ENCODE measurements at places on chromosomes 4 and X.

- DNase-seq: no peak
Measured at GRCh38 chr4:10579648-10580047, 104.9 kb downstream of the CLNK start.

GRCh38 chrX:55201930-55202579 lies 18.1 kb upstream of the PAGE5 start:
- DNase-seq: no peak

DNA sequence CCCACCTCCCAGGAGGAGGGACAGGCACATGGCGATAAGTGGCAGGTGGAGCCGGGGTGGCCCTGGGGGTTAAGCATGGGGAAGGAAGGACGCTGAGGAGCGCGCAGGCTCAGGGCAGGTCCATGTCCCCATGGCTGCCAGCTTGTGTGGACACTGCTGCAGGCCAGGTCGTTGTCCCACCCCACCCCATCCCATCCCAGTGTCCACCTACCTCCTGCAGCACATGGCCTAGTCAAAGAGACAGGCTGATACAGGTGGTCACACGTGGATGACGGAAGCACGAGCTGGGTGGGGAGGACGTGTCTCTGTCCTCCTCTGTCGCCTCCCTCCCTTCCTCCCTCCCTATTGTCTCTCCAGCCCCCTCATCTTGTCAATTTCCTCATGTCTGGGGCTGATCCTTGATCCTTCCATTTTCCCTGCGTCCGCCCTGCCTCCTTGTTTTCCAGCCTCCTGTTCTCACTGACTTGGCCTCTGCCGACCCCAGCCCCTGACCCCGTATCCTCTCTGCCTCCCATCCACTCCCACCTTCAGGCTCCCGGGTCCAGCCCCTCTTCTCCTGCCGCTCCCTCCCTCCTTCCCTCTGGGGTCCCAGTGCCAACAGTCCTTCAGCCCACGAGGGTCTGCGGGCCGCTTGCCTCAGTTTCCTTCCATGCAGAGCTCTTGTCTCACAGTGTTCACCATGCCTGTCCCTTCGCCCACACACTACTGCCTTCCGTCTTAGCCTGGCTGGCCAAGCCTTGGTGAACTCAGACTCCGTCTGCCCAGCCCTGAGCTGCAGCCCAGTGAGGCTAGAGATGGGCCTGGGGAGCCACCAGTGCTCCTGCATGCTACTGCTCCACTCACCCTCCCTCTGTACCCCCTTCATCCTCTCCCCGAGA lies 15.5 kb upstream of the ADD1 start:
- DNase-seq: no peak

- DNase-seq: no peak
Measured at GRCh38 chrX:108642273-108642628, 94.1 kb downstream of the IRS4 start.

- no peak for DNase-seq
Measured at GRCh38 chrX:153306527-153307115, 14.9 kb downstream of the PNMA6F start.

DNA sequence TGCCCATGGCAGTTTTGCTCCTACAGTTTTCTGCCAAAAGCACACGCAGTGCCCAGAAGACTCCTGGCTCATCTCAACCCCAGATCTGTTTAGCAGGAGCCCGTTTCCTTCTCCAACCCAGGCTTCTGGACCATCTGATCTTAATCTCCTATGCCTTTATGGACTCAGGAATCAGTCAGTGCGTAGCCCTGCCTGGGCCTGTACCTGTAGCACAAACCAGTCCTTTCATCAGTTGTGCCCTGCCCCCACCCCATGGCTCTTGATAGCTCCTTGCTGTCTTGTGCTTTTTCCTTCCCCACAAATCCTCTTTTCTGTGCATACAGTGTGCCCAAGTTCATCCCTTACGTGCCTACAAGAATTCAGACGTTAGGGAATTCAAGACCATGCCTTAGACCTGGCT lies 1.5 kb downstream of the ZNF718 start:
- no peak for DNase-seq

DNA sequence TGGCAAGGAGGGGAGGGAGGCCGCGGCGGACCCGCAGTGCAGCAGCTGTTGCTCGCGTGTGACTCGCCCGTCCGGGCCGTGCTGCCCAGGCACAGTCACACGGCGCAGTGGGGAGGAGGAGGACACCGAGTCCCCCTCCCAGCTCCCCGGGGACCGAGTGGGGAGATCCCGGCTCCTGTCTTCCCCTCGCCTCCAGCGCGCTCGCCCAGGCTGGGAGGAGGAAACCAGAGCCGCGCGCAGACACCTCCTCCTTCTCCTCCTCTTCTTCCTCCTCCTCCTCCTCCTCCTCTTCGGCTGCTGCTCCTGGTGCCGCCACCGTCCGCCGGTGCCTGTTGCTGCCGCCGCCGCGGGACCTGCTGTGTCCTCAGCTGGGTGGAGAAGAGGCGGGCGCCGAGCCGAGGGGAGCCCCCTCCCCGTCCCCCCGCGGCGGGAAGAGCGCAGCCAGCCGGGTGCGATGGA lies at the start of gene TBC1D1:
Gene TBC1D1 (plus strand): TSS at position 284 of the 459 bp plus-strand sequence. CDS start 11,012 bp downstream, outside the sequence.
- DNase-seq: peak; percentile 27

DNA sequence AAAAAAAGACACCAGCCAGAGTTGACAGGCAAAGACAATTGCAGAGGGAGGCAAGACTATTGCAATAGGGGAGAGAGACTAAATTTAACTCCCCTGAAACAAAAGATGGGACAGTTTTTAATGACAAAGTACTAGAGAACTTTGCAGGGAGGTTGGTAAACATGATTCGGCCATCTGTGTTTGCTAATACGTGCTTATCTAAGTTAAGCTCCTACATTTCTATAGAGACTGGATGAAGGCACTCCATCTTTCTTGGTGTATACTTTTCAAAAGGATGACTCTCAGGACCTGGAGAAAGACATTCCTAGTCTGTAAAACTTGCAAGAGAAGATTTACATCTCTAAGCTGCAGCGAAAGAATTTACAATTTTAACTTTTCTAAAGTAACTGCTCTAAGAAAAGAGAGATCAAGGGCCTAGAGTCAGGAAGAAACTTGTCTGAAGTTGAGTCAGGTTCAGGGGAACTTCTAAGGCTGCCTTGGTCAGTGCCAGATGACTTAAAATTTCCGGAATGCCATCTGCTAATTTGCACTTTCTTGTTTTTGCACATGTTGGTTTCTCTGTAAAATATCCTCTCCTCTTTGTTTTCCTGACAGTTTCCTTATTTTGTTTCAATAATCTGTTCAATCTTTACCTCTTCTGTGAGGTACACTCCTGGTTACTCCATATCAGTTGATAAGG lies 10.6 kb downstream of the ADAM29 start:
- DNase-seq: no peak

GRCh38 chrX:138777230-138777629 lies 65.7 kb upstream of the FGF13 start:
- no peak for DNase-seq

DNA sequence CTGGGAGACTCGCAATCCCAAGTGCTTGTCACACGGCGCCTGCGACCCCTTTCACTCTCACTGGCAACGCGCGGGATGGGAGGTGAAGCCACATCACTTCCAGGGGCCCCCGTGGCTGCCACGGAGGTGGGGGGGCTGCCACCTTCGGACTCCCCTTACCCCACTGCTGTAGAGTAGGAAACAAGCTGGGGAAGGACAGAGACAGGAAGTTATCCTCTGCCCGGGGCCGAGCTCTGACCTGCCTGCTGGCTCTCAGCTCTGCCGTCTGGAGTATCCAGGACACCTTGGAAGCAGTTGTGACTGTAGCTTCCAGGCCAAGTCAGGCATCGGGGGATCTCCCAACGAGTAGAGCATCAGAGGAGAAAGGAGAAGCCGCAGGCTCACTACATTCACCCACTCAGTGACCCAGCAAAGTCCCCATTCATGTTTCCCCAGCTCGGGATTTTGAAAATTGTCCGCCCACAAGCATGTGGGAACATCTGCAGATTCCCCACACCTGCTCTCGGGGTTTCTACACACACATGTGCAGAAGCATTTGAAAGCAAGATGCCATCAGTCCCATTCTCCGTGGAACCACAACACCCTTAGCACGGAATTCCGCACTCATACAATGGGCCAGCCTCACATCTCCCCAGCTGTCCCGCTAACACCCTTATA lies 10.8 kb downstream of the PDZD4 start:
- no peak for DNase-seq

- DNase-seq: no peak
Measured at GRCh38 chrX:54447461-54447860, 7.3 kb downstream of the TSR2 start.

GRCh38 chr4:75058486-75058885 lies 125.6 kb downstream of the PARM1 start:
- DNase-seq: no peak

DNA sequence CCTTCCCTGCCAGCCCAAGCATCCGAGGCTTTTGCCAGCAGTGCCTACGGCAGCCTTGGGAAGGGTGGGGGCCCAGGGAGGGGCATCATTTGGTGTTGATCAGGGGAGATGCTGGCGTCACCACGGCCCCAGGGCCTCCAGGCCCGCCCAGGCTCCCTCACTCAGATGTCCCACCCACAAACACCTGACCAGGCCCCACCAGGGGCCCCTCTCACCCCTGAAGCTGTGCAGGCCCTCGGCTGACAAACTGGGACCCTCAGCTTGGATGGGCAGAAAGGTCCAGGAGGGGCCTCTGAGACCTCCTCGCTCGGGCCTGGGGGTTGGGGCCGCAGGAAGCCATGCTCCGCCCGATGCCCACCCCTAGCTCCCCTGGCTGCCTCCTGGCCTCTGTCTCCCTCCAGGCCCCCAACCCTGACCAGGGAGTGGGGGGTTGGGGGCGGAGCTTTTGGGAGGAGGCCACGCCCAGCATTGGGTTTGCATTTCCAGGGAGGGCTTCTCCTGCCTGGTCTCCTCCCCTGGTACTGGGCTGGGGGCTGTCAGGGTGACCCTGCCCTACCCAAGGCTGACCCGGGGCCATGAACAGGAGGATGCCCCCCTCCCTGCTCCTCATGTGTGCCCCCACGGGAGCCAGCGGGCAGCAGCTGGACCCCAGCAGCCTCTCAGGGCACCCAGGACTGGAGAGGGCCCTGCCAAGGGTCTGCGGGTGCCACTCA lies 33.4 kb upstream of the SPON2 start:
- no peak for DNase-seq
